Stimulated activated CD4-positive, alpha-beta T cell treated with anti-CD3 and anti-CD28 coated beads, TNF-alpha, amount 100 ng/mL, for 48 hours (primary cell): ENCODE measurements at places on chromosomes 6 and 20.

DNA sequence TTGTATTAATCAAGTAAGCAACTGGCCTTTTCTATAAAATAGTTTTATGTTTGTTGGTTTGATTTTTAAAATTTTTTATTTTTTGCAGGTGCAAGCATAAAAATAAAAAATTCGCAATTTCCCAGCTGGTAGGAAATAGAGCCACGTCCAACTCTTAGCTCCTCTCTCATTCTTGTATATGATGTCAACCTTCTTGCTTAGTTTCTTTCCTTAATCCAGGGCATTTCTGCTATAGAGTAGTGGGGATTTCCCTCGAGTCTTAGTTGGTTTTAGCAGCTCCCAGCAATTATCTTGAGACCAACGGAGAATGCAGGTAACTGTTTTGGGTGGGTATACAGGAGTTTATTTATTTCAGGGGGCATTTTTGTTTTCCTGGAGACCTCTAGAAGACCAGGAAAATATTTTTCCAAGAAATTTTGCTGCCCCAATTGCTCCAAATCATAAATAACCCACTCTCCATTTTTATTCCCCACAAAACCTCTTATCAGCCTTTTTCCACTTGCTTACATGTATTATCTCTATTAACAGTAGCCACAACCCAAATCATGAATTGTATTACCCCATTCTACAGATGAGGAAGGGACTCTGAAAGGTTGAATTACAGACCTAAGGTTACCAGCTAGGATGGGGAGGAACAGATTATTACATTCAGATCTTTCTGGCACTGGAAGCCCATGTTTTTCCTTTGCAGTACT lies 18.4 kb downstream of the PHACTR2 start:
- DNase-seq = no peak

DNA sequence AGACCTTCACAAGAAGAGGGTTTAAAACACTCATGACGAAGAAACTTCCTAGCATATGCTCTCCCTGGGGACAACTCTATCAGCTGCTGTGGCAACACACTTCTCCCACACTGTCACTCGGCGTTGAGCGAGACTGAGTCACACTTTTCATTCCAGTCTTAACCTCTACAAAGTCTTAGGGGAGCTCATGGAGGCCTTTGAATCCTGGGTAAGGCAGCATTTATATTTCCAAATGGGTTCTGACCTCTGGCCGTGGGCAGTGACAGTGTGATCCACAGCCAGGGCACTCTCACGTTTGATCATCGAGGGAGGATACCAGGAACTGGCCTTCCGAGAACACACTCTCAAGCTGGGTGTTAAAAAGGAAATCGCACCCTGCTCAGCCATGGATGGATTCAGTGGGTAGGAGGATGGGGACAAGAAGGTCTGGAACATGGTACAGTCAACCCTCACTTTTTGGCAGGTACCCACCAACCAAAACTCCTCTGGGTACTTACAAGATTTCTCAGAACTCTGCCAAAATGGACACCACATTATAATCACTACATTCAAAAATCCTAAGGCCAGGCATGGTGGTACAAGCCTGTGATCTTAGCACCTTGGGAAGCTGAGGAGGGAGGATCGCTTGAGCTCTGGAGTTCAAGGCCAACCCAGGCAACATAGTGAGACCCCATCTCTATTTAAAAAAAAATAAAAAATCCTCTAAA lies 19.6 kb downstream of the RRBP1 start:
- DNase-seq = no peak

- DNase-seq = no peak
Measured at GRCh38 chr6:169787797-169788196, 36.4 kb downstream of the ERMARD start.

DNA sequence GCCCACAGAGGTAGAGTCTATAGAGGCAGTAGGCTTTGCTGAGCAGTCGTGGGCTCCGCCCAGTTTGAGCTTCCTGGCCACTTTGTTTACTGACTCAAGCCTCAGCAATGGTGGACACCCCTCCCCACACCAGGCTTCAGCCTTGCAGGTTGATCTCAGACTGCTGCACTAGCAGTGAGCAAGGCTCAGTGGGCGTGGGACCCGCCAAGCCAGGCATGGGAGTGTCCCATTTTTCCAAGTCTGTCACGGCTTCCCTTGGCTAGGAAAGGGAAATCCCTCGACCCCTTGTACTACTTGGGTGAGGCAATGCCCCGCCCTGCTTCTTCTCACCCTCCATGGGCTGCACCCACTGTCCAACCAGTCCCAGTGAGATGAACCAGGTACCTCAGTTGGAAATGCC lies 135.3 kb upstream of the NT5E start:
- no peak for DNase-seq

DNA sequence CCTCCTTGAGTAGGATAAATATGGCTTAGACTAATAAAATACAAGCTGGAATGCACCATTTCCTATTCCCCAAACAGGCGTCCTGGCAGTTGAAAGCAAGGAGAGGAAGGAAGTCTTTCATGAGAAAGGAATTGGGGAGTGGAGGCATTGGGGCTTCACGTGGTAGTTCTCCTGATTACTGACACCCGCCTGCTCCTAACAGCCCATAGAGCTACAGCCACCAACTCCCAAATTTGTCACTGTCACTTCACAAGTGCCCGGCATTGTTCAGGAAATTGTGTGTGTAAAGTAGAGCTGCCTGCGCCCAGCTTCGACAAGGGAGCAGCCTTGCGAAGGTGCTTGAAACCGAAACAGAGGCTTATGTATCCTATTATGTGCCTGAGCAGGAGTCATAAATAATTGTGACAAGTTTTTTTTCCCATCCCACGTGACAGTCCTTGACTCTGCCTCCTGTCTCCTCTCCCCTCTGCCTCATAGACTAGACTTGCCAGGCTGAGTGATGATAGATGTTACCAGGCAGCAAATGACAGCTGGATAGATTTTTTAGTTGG lies 301.7 kb upstream of the ZFP64 start:
- DNase-seq = no peak
